Spinal cord (tissue), 10 donors: ENCODE measurements at places on chromosomes 3 and 15. TPM values are rescaled to one million over a fixed set of nuclear protein-coding genes. Genes with fewer than 3 reads are reported as not detected.

NMNAT3 gene
- 10.0 TPM for total RNA-seq

TRAIP gene
- total RNA-seq: 5.9 TPM

ITGA11 gene
- total RNA-seq: 18.7 TPM

CORO2B gene
- 16.7 TPM for total RNA-seq

UBA7 gene
- total RNA-seq: 42.9 TPM

FEZF2 gene
- 0.61 TPM for total RNA-seq

MORC1 gene
- total RNA-seq: 0.06 TPM

RAB43 gene
- total RNA-seq: 6.9 TPM

CPA3 gene
- total RNA-seq: 4.5 TPM

UROC1 gene
- total RNA-seq: 0.06 TPM

GRCh38 chr3:29868543-29869101, 587.8 kb downstream of the RBMS3 start:
- no peak for DNase-seq

DNA sequence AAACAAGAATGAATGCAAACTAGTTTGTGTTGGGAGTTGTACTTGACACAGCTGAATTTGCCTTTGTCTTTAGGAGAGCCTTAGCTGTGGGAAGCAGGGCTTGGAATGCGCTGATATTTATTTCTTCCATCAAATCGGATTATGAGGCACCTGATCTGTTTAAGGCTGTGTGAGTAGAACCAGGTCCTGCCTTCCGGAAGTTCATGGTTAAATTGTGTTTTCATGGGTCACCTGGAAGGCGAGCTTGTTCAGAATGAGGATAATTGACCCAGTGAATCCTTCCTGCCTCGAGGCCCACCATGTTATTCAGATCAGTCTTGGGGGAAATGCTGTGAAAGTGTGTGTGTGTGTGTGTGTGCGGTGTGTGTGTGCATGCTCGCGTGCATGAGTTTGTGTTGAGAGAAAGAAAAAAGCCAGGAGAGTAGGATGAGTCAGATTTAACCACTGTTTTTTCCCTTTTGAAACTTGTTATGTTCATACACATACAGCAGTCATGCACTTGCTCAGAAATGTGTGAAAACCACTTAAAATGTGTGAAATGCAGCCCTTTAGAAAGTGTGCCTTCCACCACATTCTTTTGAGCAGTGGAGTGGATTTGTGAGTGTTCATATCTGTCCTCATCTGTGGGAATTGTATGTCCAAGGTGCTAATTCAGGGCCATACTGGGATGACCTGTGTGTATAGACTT, 36.7 kb downstream of the SMAD3 start:
- DNase-seq: no peak

GRCh38 chr15:42141795-42142667, 14.4 kb downstream of the PLA2G4F start:
- no peak for DNase-seq

- no peak for DNase-seq
Measured at GRCh38 chr3:76965122-76965725, 74.7 kb upstream of the ROBO2 start.

DNA sequence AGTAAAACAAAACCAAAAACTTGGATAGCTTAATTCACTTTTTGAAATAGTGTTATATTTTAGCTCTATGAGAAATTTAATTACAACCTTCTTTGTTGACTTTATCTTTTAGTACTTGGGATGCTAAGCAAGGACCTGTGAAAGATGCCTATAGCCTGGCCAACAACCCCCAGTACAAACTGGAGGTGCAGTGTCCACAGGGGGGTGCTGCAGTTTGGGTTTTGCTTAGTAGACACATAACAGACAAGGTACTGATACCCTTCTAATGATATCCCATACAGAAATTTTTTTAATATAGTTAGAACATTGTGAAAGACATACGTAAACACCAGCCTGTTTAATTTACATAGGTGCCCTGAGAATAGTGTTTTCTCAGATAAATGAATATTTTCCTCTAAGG, 35.3 kb downstream of the CAPN7 start:
- DNase-seq: peak; percentile 63

- no peak for DNase-seq
Measured at GRCh38 chr15:74988007-74988800, 7.2 kb upstream of the SCAMP5 start.

DNA sequence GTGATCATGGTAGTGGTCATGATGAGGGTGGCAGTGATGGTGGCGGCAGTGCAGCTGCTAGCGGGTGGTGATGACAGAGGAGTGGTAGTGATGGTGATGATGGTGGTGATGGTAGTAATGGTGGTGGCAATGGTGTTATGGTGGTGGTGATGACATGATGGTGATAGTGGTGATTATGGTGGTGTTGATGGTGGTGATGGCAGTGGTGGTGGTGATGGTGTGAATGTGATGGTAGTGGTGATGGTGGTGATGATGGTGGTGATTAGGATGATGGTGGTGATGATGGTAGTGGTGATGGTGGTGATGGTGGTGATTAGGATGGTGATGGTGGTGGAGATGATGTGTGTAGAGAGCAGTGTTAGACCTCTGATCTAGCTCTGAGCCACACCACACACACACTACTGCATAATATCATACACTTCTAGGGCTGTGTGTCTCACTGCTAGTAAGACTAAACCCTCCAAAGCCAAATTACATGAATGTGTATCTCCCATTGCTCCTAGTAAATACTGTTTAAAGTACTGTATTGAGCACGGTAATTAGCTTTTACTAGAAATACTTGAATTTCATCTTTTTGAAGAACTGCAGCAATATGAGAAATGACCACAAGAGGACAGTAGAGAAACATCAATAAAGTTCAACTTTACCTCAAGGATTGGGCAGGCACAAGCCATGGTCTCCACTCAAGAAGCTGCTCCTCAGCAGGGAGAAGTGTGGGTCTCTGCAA, 28.8 kb downstream of the TMED3 start:
- DNase-seq: peak; percentile 93

DNA sequence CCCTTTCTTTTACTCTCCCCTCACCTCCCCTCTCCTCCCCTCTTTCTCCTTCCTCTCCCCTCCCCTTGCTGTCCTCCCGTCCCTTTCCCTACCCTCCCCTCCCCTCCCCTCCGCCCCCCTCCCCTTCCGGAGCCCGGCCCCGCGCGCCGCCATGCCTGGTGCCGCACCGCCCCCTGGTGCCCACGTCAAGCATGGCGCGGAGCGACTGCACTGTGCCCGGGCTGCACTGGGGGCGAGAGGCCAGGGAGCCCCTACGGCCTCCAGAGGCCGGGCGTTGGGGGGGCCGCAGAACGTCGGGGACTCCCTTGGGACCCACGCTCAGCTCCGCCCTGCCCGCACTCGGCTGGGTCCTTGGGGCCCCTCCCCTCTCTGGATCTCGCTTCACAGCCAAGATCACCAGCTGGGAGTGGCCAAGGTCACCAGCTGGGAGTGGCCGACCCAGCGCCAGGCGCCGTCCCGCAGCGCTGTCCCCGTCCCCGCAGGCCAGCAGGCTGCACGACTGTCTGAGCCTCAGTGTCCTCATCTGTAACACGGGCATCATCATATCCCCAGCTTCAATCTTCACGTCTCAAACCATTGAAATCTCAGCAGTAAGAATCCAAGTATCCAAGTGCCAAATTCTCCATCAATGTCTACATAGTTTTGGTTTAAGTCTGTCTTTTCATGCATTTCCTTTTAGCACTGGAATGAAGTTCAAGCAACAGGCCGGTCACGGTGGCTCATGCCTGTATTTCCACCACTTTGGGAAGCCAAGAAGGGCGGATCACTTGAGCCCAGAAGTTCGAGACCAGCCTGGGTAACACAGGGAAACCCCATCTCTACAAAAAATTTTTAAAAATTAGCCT, 42.5 kb downstream of the TPRA1 start:
- peak; percentile 87 for DNase-seq

DNA sequence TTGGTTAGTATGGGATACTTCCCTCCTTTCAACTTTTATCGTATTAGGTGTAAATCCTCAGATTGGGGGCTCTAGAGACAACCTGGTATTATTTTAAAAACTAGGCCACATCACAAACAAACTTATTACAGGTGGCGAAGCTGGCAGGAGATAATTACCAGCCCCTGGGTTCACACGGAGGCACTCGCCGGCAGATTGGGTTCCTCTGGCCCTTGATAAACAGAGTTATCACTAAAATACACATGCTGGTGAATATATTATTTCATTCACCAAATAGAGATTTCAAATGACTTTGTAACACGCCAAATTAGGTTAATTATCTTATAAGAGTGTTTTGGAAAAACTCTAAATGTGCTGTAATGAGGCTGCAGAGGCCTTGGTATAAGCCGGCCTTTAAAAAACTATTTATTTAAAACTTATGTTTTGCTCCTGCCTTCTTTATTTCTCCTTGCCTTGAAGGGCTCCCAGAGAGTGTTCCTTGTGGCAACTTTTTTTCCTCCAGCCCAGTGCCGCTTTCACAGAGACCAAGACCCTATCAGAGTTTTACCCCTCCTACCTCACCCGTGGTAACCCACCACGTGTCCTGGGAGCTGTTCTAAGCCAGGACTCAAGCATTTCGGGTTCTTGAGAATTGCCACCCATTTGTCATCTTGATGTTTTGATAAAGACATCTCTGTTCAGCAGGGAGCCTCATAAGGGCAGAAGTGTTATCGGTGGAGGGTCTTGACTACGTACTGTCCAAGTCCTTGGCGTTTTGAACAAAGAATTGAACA, 468.6 kb upstream of the CFAP20DC start:
- DNase-seq: no peak

GRCh38 chr3:25513642-25514266, 85.7 kb downstream of the RARB start:
- peak; percentile 14 for DNase-seq

DNA sequence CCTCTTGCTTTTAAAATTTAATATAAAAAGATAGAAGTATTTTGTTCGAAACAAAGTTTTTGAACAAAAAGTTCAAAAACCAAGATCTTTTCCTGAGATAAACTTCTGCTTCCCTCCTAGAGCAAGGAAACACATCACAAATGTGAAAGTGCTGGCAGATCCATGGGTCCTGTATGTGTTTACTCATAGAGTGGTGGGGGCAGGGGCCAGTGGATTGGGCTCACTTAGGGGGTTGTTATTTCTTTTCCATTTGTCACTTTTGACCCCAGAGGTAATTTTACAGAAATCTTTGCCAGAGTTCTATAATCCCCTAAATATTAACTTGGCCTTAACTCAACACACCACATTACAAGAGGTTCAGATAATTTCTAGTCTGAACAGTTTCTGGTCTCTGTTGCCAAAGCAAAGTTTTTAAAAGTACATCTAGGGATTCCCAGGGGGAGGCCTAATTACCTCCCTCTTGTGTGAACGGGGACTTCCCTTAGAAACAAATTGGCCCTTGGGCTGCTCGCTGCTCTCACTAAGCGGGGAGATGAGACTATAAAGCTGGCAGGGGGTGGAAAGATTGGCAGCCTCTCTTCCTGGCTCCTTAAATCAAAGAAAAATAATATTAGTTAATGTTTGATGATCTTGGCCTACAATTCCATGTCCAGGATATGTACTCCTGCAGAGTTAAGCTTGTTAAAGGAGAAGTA, 66.8 kb upstream of the PTX3 start:
- DNase-seq: no peak

GRCh38 chr15:60077581-60078359, 73.7 kb downstream of the FOXB1 start:
- DNase-seq: no peak

- DNase-seq: no peak
Measured at GRCh38 chr3:100760377-100760776, 51.1 kb downstream of the TFG start.

- no peak for DNase-seq
Measured at GRCh38 chr3:139970526-139970925, 35.5 kb downstream of the CLSTN2 start.

DNA sequence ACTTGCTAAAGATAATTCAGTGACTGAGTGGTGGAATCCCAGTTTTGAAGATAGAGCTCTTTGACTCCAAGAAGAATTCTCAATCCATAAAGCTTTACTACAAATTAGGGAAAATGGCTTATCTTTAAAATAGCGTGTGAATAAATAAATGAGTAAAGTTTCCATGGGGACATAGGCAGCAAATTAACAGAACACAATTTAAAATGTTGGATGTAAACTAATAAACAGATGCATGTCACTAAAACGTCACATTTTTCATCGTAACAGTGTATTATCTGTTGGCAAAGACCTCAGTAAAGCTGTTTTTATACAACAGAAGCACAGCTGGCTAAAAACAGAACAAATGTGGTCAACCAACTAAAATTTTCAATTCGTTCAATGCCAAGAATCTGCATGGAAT, 913.9 kb upstream of the CFAP20DC start:
- no peak for DNase-seq

DNA sequence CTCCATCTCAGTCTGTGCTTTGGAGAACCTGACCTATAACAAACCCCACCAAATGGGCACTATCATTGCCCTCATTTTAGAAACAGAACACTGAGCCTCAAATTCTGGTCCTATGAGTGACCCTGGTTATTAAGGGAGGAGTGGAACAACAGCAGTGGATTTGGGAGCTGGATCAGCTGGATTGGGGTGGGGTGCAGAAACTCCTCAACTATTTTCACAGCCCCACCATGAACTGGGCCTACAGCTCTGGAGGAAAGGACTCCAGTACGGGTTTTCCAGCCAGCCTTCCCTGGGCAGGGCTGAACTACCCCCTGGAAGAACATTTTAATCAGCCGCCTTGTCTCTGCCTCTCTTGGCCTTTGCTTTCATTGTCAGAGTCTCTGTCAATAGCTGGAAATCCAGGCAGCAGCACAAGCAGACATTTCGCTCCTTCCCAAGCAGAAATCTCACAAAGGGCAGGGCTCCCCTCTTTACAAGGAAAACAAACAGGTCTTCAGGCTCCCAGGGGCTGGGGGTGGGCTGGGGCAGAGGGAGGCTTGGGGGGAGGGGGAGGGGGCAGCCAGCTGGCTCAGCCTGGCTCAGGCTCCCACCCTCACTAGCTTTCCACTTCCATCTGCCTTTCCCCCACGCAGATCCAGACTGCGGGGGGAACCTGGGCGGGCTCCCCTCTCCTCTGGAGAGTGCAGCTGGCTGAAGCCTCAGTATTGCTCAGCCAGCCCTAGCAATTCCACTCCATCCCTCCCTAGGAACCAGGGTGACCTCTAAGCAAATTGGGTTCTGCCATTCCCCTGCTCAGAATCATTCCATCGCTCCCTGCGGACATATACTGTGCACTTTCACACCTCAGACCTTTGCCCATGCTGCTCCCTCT, 13.7 kb upstream of the TLE3 start:
- peak; percentile 77 for DNase-seq

DNA sequence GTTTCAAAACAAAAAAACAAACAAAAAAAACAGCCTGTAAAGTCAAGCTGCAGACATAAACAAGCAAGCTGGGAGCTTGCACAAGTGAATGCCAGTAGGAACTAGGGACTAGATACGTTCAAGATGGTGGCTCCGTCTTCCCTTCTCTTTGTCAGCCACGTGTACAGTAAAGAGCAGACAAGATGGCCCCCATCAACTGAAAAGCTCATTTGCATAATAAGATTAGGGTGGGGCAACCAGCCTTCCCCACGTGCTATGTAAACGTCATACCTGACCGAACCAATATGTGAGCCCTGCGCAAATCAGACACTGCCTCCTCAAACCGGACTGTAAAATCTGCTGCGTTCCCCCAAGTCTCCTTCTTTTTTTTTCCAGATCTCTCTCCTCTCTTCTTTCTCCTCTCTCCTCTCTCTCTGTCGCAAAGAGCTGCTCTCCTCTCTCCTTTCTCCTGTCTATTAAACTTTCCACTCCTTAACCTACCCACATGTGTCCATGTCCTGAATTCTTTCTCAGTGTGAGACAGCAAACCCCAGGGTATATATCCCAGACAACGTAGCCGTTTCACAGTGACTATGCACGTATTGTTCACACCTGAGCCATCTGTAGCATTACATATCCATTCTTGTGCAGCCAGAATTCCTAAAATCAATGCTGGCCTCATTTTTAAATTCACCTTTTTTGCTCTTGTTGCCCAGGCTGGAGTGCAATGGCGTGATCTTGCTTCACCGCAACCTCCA, 31.2 kb upstream of the FXR1 start:
- DNase-seq: no peak

GRCh38 chr3:138457863-138458735, 23.7 kb downstream of the ESYT3 start:
- DNase-seq: no peak
